ENCODE measurements at places on chromosomes 12 and 14.

DNA sequence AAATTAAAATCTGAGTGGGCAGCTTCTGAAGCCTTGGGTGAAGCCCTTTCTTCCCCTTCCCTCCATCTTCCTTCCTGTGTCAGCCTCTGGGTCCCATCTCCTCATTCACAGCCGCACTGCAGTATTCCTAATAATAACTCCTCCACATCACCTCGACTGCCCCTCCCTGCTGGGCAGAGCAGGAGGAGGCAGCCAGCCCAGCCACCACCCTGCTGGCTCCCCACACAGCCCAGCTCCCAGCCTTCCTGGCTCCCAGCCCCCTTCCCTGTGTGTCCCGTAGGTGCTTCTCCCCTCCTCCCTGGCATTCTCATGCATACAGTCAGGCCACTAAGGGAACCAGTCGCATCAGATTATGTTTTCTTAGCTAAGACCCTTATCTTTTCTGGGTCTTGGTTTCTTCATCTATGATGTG is 3.7 kb downstream of the IFFO1 start:
- no peak for DNase-seq

GRCh38 chr12:28219827-28220226 is 29.6 kb downstream of the CCDC91 start:
- DNase-seq, result no peak

GRCh38 chr12:60977966-60978365 is 1282.2 kb upstream of the USP15 start:
- no peak for DNase-seq

GRCh38 chr12:19227190-19227879 is 97.8 kb downstream of the PLEKHA5 start:
- no peak for DNase-seq

- DNase-seq, result no peak
Observed at GRCh38 chr12:7916936-7917335, 19.1 kb downstream of the SLC2A3 start.

GRCh38 chr12:103915306-103915705 is 14.9 kb upstream of the HSP90B1 start:
- no peak for DNase-seq

DNA sequence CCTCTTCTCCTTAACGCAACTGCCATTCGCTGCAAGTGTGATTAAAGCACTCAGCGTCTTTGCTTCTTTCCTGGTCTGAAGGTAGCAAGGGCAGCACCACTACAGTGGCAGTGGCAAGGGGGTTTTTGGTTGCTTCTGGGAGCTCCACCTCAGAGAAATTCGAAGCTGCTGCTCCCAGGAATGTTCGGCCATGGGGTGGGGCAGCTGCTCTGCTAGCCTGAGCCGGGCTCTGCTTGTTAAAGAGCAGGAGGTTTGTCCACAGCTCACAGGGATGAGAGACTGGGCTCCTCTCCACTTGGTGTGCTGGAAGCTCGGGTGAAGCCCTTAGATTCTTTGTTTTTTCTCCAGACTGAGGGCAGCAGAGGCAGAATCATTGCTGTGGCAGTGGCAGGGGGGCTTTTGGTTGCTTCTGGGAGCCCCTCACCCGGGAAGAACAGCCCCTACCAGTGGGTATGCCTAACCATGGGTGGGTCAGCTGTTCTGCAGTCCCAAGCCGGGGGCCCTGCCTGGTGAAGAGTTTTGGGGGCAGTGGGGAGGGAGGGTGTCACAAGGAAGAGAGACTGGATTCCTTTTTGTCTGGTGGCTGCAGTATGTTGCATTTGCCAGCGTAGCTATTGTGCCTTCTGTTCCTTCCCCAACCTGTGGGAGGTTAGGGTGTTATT is 340.2 kb downstream of the AEBP2 start:
- DNase-seq, result no peak

GRCh38 chr14:23566778-23567185 is 809 bp downstream of the AP1G2 start:
- no peak for DNase-seq
